ENCODE measurements at places on chromosomes 1 and 21.

DNA sequence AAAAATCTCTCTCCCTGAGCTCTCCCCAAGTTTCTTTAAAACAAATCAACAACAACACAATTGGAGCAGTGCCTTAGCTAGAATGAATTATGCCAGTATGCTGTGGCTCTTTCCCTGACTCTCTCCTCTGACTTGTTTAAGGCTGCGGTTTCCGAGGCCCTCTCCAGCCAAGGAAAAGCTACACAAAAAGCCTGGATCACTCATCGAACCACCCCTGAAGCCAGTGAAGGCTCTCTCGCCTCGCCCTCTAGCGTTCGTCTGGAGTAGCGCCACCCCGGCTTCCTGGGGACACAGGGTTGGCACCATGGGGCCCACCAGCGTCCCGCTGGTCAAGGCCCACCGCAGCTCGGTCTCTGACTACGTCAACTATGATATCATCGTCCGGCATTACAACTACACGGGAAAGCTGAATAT is 1.9 kb downstream of the S1PR1 start:
- peak; percentile 82 for DNase-seq

DNA sequence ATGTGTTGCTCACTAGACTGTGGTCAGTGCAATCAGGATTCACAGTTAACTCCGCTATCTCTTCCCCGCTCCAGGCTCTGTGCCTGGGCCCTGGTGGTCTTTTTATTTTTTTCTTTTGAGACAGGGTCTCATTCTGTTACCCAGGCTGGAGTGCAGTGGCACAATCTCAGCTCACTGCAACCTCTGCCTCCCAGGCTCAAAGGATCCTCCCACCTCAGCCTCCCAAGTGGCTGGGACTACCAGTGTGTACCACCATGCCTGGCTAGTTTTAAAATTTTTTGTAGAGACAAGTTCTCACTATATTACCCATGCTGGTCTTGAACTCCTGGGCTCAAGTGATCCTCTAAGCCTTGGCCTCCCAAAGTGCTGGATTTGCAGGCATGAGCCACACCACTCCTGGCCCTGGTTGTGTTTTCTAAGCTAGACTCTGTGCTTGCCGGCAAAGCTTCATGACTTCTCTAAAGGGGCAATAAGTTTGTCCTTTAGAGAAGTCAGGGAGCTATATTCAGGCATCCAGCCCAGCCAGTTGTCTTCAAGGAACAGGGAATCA is 1.4 kb downstream of the RCSD1 start:
- DNase-seq: peak; percentile 12

DNA sequence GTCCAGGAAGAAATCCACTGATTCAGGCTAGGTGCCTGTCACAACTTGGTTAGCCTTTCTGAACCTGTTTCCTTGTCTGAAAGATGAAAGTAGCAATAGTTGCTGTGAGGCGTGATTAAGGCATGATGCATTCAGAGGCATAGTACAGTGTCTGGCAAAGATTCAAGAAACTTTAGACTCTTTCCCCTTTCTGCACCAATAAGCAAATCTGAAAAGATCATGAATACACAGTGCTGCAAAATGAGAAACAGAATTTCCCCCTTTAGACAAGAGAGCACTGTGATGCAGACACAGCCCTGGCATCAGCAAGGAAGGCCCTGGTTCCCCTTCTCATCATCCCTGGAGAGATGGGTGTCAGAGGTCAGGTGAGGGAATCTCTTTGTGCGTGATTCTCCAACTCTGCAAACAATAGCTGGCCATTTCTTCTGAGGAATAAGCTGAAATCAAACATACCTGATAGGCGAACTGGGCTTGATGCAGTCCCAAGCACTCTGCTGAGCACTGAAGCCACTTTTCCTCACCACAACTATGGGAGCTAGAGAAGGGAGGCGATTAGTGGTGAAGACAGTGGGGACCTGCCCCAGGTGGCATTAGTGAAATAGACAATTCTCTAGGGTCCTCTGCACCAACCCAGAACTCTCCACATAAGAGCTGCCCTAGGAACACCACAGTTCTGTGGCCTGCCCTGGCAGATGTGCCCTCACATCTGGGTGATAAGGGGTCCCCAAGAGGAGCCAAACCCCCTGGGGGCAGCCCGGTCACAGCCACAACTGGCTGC is 41.7 kb downstream of the ITPKB start:
- no peak for DNase-seq

- no peak for DNase-seq
These were observed 105.7 kb upstream of the TLR5 start for GRCh38 chr1:223248770-223249140.

DNA sequence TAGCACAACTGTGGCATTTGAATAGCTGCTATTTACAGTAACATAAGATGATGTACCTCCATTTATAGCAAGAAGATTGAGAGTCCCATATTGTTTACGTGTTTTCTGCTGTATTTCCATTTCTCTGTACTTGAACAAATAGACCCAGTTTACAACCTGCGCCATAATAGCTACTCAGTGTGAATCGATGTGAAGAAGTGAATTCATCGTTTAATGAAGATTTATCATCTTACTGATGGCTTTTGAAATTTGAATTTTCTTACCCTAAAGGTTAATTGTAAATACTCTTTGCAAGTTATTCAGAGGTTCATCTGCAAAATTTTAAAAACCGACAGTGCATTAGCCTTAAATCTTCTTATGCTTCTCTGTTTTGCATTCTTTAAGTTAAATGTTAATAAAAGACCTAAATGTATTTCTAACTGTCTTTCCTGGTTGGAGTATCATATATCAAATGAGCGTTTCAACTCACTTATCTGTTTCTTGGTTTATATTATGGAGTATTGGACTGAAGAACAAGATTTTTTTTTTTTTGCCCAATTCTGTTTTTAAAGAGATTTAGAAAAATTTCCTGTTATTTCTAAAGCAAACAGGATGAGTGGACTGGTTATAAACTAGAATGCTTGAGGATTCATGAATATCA is 2.2 kb downstream of the MACO1 start:
- no peak for DNase-seq

- DNase-seq: no peak
These were observed 368.8 kb upstream of the TMPRSS15 start for GRCh38 chr21:18772404-18772803.

- peak; percentile 76 for DNase-seq
These were observed 10.5 kb downstream of the MTX1 start for GRCh38 chr1:155218854-155219591.

DNA sequence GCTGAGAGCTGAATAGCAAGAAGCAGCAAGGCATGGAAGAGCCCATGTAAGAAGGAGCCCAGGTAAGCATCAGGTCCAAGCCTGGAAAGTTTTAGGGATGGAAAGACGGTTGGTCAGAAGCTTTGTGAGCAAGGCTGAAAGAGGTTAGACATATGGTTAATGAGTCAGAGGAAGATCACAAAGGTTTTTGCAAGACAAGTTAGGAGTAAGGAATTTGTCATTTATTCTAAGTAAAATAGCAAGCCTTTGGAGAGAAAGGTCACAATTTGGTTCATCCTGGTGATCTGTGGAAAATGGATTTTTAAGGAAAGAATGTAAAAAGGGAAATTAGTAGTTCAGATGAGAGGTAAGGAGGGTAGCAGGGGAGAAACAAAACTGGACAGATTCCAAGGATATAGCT is 106.7 kb downstream of the DPYD start:
- no peak for DNase-seq

GRCh38 chr1:108719656-108720435 is 7.1 kb downstream of the FNDC7 start:
- no peak for DNase-seq

DNA sequence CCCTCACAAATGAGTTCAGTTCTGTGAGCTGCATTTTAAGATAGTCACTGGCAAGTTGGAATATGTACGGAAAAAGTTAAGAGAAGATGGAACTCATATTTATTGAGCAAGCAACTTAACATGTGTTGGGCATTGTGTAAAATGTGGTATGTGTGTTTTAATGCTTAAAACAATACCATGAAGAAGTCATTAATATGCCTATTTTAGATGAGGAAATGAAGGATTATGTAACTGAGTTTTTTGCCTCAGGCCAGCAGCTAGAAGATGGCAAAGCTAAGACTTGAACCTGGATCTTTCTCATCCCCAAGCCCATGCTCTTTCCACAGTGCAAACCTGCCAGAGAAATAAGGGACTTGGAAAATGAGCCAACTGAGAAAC is 48.9 kb downstream of the SPATA46 start:
- peak; percentile 93 for DNase-seq

- no peak for DNase-seq
These were observed 175.7 kb downstream of the FASLG start for GRCh38 chr1:172834609-172835008.

DNA sequence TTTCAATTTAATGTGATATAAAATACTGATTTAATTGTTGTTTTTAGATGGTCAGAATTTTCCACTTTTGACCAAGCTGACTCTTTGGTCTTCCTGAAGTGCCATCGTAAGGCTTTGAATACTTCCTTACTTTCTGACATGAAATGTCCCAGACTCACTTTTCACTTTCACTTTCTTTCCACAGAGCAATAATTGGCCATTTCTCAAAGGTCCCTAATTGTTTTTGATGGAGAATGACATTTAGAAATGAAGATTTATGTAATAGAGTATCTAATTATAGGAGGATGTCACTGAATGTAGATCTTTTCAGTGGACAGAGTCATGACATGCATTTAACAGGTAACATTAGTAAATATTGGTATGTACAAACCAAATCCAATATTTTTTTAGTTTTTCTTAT is 1141.6 kb downstream of the KCNT2 start:
- no peak for DNase-seq

- DNase-seq: no peak
These were observed 215.4 kb upstream of the ADGRL2 start for GRCh38 chr1:81585371-81585770.

- DNase-seq: no peak
These were observed 144.5 kb downstream of the C1orf21 start for GRCh38 chr1:184531296-184531695.

DNA sequence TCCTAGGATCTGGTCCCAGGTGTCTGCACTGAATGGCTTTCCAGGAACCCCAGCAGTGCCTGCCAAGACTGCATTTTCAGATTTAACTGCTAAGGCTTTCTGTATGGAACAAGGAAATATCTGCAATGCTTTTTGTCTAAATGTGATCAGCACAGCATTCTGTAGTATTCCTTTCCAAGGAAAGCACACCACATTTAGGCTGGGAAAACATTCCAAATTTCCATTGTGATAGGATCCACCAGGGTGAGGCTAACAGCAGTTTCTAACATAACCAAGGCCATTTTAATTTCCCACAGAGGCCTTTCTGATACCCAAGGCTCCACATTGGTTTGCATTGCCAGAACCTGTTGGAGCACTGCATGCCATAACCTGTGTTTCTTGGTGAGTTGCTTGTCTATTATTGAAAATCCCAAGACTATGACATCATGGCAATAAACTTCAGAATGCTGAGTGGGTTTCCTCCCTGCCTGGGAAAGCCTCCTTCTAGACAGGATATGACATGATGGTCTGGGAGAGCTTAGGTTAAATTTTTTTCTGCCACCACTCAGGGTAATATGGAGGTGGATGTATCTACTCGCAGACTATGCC is 23.3 kb upstream of the PTGFRN start:
- no peak for DNase-seq

DNA sequence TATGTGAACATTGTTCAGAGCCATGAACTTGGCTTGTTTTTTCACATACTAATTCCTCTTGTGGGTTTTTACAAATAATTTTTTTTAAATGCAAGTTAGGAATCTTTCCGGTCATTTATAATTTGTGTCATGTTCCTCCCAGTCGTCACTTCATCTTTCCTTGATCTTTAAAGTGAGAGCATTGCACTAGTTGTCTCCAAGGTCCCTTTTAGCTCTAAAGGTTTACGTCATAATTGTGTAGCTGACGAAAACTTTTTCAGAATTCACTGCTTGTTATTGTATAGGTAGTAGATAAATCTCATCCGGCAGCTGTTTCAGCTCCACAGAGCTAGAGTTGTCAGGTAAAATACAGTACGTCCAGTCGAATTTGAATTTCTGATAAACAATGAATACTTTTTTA is 33.6 kb downstream of the SOAT1 start:
- peak; percentile 29 for DNase-seq

DNA sequence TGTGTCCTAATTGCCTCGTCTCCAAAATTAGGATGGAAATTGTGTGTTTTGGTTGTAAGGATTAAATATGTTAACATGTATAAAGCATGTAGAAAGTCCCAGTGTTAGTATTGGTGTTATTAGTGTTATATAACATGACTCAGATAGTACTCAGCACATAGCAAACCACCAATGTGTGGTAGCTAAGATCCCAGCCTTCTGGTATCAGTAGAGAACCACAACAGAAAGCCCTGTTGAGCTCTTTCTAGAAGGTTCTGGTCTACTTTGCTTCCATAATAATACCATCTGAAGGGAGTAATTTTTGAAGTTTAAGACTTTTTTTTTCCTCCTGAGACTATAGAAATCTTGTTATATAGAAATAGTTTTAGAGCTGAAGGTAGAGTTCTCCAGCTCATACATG is 259.3 kb upstream of the SGIP1 start:
- no peak for DNase-seq

GRCh38 chr1:159229260-159229885 is 24.7 kb downstream of the ACKR1 start:
- no peak for DNase-seq

- no peak for DNase-seq
These were observed 10.8 kb downstream of the RPS6KA1 start for GRCh38 chr1:26540351-26540750.

DNA sequence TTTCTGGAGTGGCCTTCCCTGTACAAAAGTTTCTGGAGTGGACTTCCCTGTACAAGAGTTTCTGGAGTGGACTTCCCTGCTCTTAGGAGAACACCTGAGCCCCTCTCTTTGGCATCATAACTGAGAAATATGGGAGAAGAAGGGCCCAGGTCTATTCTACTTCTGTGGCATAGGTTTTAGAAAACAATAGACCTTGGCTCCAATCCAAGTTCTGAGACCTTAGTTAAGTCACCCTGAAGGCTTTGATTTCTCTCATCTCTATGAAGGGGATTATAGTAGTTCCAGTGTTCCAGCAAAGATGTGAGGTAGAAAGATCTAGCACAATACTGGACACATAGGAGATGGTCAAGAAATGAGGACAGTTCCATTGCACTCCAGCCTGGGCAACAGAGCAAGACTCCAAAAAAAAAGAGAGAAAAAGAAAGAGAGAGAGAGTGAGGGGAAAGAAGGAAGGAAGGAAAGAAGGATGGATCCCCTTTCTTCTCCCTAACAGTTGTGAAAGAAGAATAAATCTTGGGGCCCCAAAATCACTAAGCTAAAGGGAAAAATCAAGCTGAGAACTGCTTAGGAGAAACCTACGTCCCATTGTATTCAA is 13.3 kb upstream of the EIF4G3 start:
- no peak for DNase-seq

DNA sequence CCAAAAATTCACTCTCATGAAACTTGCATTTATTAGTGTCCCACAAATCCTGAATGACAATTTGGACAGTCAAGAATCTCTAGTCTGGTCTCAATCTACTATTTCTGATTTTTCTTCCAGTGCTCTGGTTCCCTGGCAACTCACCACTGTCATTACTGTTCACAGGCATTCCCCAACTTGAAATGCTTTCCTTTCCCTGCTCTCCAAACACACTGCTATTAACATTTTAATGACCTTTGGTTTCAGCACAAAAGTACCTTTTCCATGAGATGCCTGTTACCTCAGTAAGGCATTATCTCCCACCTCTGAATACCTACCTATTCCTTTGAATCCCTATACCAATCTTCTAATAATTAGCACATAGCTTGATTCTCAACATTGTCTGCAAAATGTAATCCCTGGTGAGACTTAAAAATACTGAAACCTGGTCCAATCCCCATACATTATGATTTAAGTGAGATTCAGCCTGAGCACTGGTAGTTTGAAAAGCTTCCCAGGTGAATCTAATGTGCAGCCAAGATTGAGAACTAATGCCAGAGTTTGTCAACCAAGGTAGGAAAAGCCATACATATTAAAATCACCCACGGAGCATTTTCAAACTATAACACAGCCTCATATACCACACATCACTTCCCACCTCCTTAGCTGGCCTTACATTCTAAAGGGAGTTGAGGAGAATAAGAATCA is 11.7 kb upstream of the ANGPTL3 start:
- DNase-seq: no peak
